GM20000 (cell line): ENCODE measurements at places on chromosomes 1 and 21.
A peak's percentile ranks its signal among the peaks of the same experiment; 100 is the strongest.

DNA sequence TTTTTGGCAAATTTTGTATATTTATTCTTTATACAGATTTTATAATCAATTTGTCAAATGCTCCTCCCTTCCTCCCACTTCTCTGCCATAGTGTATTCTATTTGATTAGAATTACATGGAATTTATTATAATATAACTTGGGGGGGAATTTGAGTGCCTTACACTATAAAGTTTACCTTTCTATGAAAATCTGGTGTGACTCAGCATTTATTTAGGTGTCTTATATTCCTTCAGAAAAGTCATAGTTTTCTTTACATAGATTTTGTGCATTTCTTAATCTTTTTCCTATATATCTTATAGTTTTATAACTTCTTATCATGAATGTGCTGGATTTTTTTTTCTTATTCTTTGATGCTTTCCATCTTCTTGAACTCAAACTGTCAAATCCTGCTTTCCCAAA is 21.3 kb downstream of the FASLG start:
- no peak for DNase-seq

DNA sequence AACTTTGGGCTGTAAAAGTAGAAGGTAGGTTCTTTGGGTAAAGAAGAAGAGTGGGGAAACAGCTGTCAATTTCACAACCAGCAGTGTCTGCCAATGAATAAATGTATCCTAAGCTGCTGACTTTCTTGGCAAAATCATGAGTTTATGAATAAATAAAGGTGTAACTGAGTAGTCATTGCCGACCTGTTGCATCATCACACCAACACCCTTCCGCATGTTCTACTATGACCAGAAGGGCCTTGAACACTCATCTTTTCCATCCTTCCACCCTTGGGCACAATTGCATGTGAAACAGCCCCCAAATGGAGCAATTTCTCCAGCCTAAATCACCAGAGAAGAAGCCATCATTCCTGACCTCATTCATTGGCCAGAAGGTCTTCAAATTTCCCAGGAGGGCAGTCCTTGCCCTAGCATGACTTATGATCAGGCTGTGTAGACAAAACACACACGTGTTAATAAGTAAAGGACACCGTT is 31.2 kb upstream of the QSOX1 start:
- no peak for DNase-seq

GRCh38 chr21:41429925-41430491 is 4.0 kb downstream of the MX1 start:
- DNase-seq: no peak

DNA sequence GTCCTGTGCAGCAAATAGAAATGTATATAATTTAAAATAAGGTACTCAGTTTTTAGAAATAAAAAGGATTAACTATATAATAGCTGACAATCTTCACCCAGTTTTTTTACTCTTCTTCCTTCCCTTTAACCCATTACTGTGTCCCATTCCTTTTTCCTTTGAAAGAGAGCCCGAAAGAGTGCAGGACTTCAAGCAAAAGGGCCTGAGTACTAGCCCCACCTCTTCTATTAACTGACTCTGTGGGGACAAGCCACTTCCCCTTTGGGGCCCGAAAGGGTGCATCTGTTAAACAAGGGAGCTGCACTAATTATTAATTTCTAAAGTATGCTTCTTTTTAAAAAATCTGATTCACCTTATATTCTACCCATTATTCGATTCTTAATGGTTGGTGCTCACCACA is 3.3 kb downstream of the USP24 start:
- peak; percentile 57 for DNase-seq

DNA sequence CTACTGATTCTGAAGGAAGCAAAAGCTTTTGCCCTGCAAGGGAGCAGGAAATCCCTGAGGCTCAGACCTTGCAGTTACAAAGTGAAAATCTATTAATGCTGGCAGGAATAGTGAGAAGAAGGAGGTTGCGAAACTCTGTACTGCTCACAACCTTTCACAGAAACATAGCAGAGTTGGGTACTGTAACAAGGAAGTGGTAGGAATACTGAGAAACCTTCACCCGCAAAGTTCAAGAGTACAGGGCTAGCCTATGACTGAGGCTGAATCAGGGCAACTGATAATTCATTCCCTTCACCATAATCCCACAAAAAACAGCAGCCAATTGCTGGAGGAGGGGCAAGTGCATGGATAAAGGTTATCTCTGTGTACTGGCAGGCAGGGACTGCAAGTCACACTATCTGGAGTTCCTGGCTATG is 23.9 kb upstream of the KCTD3 start:
- DNase-seq: no peak

GRCh38 chr1:70807088-70807664 is 240.4 kb downstream of the PTGER3 start:
- no peak for DNase-seq
